A673 (cell line): ENCODE measurements at places on chromosomes 5 and 9.
A peak's percentile ranks its signal among the peaks of the same experiment; 100 is the strongest.

GRCh38 chr9:97985058-97985861 lies 2.1 kb downstream of the ANP32B start:
- DNase-seq: peak; percentile 15

DNA sequence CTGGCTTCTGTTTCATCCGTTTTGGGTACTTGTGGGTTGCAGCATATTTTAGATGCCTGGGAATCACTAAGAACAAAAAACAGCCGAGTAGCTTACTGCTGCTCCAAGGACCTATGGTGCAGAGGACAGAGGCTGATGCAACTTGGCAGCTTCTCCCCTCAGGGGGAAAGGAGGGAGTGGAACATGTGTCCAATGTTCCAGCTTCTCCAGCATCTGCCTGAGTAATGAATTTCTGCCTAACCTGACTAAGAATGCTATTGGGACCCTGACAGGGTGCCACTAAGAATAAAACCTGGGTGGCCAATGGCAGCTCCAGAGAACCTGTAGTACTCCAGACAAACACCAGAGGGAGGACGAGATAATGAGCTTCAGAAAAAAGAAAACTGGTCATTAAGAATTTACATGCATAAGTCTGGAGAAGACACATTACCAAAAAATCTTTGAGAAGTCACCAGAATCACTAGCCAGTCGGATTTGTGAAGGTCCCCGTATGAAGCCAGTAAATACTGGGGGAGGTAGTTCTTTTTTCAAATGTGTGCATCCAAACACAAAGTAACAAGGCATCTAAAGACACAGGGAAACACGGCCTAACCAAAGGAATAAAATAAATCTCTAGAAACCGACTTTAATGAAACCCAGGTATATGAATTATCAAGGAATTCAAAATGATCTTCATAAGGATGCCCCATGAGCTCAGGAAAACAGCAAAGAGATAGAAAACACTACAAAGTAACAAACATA lies 293.5 kb downstream of the HINT1 start:
- DNase-seq: peak; percentile 59

GRCh38 chr5:145796318-145796717 lies 38.8 kb downstream of the PRELID2 start:
- no peak for DNase-seq

- no peak for DNase-seq
Observed at GRCh38 chr5:157137691-157138090, 5.0 kb downstream of the MED7 start.

DNA sequence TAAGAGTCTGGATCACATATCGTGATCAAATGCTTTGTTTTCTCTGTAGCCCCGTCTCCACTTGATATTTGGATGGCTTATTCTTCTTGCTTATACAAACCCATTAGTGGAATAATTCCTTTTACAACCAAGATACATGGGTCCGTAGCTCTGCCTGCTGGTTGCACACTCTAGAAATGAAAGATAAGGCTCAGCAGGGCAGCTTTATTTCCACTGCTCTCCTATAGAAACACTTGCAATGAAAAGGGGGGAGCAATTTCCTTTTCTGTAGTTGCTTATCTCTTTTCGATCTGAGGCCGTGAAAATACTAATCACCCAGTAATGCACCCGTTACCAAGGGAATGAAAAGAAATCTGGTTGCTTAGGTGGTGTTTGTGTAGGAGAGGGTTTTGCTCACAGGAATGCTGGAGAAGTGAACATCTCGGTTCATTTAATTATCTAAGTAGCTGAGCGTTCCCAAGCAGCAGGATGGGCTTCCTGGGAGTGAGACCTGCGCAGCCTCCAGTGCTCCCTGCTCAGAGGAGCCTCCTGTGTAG lies 131.7 kb downstream of the ADAMTS16 start:
- peak; percentile 89 for DNase-seq

GRCh38 chr5:8720506-8720905 lies 825.4 kb downstream of the SEMA5A start:
- DNase-seq: no peak

GRCh38 chr5:352639-353611 lies 31.4 kb downstream of the AHRR start:
- no peak for DNase-seq

DNA sequence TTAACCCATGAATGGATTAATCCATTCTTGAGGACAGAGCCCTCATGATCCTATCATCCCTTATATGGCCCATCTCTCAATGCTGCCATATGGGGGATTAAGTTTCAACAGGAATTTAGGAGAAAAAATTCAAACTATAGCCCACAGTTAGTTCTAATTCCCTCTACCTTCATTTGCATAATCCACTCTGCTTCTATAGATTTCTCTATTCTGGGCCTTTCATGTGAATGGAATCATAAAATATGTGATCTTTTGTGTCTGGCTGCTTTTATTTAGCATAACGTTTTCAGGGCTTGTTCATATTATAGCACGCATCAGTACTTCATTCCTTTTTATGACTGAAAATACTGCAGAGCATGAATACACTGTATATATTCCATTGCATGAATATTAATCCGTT lies 55.4 kb downstream of the CTSL start:
- no peak for DNase-seq

GRCh38 chr9:106419829-106420228 lies 443.1 kb upstream of the ZNF462 start:
- no peak for DNase-seq

GRCh38 chr5:151523335-151523734 lies 67.8 kb downstream of the FAT2 start:
- peak; percentile 47 for DNase-seq

DNA sequence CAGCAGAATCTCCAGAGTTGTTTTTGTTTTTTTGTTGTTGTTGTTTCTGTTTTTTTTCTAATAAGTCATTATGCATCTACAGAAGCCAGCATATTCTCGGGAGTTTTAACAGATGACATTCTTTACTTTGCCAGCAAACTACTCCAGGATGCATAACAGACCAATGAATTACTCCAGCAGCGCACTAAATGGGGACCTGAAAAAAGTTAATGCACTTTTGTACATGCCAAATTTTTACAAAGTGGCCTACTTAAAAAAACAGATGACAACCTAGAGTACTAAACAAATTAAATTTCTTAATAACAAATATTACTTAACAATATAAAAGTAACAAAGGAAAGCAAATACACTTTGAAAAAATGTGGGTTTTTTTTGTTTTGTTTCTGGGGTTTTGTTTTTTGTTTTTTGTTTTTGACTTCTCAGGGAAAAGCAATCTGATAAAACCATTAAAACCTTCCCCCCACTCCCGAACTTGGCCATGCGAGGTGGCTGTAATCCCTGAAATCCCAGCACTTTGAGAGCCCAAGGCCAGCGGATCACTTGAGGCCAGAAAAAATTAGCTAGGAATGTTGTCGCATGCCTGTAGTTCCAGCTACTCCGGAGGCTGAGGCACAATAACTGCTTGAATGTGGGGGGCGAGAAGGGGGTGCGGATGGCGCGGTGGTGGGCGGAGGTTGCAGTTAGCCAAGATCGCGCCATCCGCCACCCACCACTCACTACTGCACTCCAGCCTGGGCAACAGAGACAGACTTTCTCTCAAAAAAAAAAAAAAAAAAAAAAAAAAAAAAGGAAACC lies 352.4 kb downstream of the CETN3 start:
- no peak for DNase-seq
